ENCODE measurements at places on chromosomes 6 and 20. TPM values are rescaled to one million over a fixed set of nuclear protein-coding genes. Genes with fewer than 3 reads are reported as not detected.

DNA sequence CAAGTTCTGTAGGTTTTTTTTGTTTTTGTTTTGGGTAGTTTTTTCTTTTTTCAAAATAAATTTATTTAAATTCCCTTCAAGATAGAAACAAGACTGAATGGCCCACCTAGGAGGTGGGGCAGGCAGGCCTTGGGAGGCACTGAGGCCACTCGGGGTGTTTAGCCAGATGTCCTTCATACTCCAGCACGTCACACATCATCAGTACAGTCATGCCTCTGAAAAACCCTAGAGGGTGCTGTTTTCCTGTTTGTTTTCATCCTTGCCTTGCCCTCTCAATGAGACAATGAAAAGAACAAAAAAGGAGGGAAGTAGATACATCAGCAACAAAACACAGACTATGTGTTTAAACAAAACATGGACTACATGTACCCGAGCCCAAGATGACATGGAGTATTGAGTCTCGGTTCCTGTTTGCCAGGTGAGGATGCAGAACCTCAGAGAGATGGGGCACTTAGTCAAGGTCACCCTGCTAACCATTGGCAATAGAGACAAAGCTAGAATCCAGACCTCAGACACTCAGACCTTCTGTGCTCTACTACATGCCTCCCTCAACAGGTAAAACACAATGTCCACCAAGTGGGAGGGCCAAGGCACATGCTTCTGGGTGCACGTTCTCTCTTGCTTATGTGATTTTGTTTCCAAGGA is 26.8 kb upstream of the CLIC5 start:
- H3K4me1 ChIP-seq: no peaks in the 10 kb centered on the region
- H3K27me3 ChIP-seq: no peaks in the 10 kb centered on the region
- no peak overlapping the region for H3K4me3 ChIP-seq
- DNase-seq: no peak

DNA sequence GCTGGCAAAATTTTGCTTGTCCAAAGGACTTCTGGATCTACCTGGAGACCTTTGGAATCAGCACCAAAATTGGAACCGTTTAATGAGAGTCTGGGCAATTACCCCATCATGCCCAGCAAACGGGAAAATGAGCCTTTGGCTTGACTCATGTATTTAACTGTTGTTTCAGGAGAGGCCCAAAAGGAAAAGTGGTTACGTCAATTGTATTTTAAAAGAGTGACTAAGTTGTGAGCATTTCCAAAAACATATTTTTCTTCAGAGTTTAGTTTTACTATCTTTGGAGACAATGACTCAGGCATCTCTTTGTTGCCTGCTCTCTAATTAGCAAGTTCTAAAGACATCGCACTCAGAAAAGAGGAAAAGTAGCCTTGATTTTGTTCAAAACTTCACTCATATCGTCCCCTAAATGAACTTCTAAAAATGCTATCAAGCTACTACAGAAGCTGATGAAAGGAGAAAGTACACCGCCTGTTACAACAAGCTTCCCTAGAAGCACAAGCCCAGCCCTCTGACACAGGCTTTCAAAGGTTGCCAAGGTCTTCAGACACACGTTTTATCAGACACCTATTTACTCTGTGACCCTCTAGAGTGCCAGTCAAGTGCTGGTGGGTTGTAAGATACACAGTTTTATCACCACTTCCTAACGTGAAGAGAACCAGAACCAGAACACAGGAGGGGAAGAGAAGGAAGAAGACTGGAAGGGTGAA is 146.2 kb downstream of the TBX18 start:
- DNase-seq: no peak
- no peaks in the 10 kb centered on the region for H3K27me3 ChIP-seq
- no peaks in the 10 kb centered on the region for H3K4me1 ChIP-seq
- H3K36me3 ChIP-seq: no peaks in the 10 kb centered on the region

The UNC5CL gene
- 7.3 TPM for total RNA-seq

GRCh38 chr6:33739571-33739970 is 7.1 kb downstream of the IP6K3 start:
- no peaks in the 10 kb centered on the region for H3K36me3 ChIP-seq
- no peak for DNase-seq
- H3K4me1 ChIP-seq: peaks cover 6% of the 10 kb centered on the region

- H3K27me3 ChIP-seq: peaks cover 3% of the 10 kb centered on the region
- no peak overlapping the region for H3K27ac ChIP-seq
- no peak for DNase-seq
- no peak overlapping the region for H3K4me3 ChIP-seq
- H3K36me3 ChIP-seq: no peaks in the 10 kb centered on the region
Observed at GRCh38 chr6:13032566-13032965, 295.8 kb downstream of the TBC1D7 start.

Measured in naive thymus-derived CD8-positive, alpha-beta T cell (primary cell).